ENCODE measurements at places on chromosomes 2 and 18.

- no peak for DNase-seq
Observed at GRCh38 chr18:69996417-69996816, 48.7 kb upstream of the CD226 start.

DNA sequence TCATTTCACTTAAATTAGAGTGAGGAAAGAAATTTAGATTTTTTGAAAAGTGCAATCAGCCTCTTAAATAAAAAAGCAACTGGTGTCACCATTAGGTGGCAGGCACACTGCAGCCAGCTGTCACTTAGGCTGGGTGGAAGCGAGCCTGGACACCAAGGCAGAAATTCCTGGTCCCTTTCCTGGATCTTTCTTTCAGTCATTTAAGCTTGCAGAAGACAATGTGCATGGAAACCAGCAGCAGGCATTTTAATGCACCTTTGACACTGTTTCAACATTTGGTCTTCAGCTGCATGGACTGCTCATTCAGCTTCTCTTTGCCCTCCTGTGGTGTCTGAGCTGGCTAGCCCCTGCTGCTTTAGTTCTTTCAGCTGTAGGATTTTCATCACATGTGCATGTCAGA, 61.0 kb downstream of the AQP4 start:
- DNase-seq, result no peak

GRCh38 chr2:178404368-178404767, 46.6 kb downstream of the PRKRA start:
- peak; percentile 84 for DNase-seq

GRCh38 chr2:152874955-152875354, 156.5 kb downstream of the ARL6IP6 start:
- no peak for DNase-seq

DNA sequence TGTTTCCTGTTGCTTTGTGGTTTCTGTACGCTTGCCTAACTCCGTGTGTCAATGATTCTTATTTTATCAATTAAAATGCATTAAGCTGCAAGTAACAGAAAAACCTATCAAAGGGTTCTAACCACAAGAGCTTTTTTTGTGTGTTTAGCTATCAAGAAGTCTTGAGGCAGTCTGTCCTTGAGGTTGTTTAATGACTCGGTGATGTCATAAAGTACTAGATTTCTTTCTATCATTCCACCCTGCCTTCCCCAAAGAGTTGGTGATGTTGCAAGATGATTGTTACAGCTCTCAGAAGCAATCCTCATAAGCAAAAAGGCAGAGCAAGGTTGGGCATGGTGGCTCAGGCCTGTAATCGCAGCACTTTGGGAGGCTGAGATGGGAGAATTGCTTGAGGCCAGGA, 51.9 kb upstream of the SPTBN1 start:
- peak; percentile 92 for DNase-seq

GRCh38 chr2:287471-287885, 413 bp downstream of the ALKAL2 start:
- peak; percentile 61 for DNase-seq

DNA sequence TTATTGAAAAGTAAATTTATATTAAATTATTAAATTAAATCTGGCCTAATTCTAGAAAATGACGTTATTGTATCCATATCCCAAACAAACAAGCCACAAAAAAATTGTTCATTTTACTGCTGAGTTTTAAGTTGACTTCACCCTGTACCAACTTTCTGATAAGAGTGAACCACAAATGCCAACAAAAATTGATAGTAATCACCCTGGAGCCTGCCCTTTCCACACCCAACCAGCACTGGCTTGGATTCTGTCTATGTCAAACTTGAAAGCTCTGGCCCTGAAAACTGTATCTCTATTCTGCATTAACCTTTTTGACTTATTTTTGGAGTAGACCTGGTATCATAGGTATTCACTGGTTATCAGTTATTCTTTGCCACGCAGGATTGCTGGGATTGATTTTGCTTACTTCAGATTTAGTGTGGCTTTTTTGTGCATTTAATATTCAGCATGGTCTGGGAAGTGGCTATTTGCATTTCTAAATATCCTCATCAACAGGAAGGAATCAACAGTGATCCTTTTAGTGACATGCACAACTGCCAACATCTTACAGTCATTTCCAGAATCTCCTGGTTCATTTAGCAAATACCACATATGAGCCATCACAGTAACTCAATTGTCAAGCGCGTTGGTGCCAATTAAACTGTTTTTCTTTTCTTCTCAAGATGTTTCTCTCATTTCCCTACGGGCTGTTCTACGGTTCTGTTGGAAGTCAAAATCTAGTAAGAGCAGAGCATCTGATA, 11.4 kb upstream of the SRBD1 start:
- DNase-seq, result no peak

GRCh38 chr2:173607606-173608311, 253.1 kb downstream of the CDCA7 start:
- DNase-seq, result no peak

- DNase-seq, result no peak
Observed at GRCh38 chr2:238141541-238142318, 3.3 kb downstream of the KLHL30 start.

DNA sequence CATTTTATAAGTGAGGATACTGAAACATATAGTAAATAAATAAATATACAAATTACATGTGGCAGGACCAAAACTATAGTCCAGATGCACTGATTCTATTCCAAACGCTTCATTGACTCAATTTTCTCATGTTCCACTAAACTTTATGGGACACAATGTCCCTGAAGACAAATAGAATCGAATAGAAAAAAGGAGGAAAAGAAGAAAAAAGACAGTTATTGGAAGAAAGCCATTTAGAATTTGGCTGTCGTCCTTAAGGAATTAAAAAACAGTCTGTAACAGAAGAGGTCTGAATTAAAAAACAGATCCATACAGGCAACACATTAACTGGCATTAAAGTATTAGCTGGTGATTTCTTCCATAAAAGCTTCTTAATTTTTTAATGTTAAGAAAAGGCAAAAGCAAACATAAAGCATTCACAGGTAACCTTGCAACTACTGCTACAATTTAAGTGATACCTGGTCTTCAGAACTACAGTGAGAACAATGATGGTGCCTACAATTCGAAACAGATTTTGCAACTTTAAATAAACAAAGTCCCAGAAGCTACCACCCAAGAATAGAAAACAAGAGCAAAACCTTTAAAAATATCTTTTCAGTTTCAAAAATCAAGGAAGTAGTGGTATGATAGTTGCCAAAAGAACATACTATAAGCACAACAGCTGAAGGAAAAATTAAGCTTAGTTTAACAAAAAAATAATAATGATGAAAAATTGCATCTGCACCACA, 17.4 kb upstream of the CHAC2 start:
- no peak for DNase-seq

GRCh38 chr18:78006774-78007260, 757.2 kb downstream of the GALR1 start:
- DNase-seq, result no peak

GRCh38 chr2:65686928-65687521, 254.6 kb upstream of the SPRED2 start:
- DNase-seq, result no peak

GRCh38 chr2:185954389-185954788, 215.8 kb downstream of the FSIP2 start:
- no peak for DNase-seq

DNA sequence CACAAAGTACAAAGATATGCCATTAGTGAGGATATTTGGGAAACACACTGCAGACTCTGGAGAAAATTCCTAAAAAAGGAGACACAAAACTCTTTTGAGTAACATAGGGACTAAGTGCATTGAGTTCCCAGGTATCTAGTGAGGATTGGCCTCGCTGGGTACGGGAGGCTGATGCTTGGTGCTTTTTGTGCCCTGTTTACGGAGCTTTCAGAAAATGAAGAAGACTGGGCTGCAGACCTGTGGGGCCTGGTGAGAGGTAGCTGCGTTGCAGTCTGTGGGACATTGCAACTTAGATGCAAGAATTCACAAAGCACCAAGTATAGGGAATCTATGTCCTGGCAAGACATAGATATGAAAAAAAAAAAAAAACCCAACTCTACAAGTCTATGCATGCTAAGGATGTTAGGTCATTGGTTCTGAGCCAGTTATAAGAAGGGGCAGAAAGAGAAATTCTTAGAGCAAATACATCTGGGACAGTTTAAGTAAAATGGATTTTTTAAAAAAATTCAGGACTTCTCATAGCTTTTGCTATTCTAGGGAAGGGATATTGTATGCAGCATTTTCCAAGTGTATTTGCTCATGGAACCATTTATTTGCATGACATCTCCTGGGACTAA, 156.0 kb downstream of the SLC4A3 start:
- no peak for DNase-seq

GRCh38 chr2:176669398-176670174, 400.3 kb downstream of the MTX2 start:
- no peak for DNase-seq

- no peak for DNase-seq
Observed at GRCh38 chr18:13537022-13537780, 189.2 kb downstream of the FAM210A start.

DNA sequence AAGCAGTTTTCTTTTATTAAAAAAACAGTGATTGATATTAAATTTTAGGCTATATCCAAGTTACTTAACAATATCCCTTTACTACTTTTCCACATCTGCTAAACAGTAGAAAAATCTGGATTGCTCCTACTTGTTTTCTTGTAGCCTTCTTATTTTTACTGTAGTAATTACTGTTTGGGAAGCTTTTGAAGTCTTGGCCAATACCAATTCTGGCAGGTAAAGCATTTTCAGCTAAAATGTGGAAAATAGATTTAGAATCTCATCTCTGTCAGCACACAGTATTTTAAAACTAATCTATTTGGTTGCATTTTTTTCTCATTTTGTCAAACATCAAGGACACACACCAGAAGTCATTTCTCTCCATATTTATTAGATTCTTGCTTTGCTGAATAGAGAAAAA, 1485.7 kb upstream of the PIK3C3 start:
- DNase-seq, result no peak

DNA sequence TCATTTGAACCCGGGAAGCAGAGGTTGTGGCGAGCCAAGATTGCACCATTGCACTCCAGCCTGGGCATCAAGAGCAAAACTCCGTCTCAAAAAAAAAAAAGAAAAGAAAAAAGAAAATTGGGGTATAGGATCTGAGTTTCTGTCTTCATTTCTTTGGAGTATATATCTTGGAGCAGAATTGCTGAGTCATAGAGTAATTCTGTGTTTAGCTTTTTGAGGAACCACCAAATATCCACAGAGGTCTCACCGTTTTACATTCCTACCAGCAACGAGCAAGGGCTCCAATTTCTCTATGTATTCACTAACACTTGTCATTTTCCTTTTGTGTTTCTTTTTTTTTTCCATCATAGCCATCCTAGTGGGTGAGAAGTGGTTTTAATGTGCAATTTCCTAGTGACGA, 87.6 kb upstream of the TEX51 start:
- no peak for DNase-seq

GRCh38 chr2:62658891-62659290, 46.6 kb upstream of the EHBP1 start:
- no peak for DNase-seq

DNA sequence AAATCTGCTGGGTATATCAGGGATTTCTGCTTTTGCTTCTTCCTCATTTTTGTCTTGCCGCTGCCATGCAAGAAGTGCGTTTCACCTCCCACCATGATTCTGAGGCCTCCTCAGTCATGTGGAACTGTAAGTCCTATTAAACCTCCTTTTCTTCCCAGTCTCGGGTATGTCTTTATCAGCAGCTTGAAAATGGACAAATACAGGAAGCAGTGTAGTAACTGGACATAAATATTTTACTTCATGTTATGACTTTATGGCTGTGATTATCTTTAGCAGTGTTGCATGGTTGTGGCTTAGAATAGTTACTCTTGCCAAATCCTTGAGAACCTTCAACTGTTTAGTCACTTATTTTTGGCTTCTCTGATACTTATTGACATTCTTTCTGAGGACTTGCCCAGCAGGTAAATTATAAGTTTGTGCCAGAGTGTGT, 66.2 kb upstream of the DLX2 start:
- peak; percentile 58 for DNase-seq

All from iris pigment epithelial cell (primary cell).